HepG2 (cell line): ENCODE measurements at places on chromosomes 16 and 17. TPM values are rescaled to one million over a fixed set of nuclear protein-coding genes. Genes with fewer than 3 reads are reported as not detected.

- DNase-seq: no peak
These were observed 180.5 kb downstream of the ZNF423 start for GRCh38 chr16:49675413-49675812.

DNA sequence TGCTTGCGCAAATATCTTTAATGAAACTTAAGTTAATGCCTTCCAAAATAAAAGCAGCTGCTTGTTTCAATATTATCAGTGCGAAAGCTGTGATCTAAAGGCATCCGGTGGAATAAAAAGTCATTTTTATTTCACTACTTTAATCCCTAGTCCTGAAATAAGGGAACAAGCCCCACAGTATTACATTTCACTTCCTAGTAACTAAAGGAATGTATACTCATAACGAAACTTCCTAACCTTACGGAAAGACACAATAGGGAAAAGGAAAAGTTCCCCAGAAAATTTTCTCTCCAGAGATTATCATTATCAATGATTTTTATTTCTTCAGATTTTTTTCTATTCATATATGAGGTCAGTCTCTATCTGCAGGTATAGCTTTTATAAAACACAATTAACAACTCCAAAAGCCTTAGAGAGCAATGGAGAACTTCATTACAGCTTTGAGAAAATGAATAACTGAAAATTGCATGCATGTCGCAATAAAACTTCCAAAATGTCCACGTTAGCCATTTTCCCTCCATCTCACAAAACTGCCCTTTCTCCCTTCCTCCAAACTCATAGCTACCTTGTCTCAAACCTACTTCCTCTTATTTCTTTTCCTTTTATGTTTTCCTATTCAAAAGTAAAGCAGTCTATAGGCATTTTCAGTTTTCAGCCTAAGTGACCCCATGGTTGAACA is 154.3 kb upstream of the MED13 start:
- DNase-seq: no peak

DNA sequence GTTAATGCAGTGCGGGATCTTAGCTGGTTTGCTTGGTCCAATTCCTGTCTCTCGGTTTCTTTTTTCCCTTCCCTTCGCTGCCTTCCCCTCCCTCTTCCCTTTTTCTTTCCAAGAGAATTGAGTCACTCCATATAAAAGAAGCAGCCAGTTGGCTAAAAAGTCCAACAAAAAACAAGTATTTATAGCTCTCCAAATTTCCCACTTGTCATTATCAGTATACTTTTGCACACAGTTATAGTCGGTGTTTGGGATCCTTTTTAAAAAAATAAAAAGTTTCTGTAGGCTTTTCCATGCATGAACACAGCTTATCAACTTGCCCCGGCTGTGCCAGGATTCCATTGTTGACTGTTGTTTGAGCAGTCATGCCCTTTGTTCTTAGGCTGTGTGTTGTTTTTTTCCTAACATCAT is 24.9 kb downstream of the HMOX2 start:
- peak; percentile 41 for DNase-seq

- no peak for DNase-seq
These were observed 85.1 kb upstream of the TBX2 start for GRCh38 chr17:61314368-61315078.

GRCh38 chr17:69870091-69870530 is 204.9 kb upstream of the KCNJ16 start:
- DNase-seq: no peak

DNA sequence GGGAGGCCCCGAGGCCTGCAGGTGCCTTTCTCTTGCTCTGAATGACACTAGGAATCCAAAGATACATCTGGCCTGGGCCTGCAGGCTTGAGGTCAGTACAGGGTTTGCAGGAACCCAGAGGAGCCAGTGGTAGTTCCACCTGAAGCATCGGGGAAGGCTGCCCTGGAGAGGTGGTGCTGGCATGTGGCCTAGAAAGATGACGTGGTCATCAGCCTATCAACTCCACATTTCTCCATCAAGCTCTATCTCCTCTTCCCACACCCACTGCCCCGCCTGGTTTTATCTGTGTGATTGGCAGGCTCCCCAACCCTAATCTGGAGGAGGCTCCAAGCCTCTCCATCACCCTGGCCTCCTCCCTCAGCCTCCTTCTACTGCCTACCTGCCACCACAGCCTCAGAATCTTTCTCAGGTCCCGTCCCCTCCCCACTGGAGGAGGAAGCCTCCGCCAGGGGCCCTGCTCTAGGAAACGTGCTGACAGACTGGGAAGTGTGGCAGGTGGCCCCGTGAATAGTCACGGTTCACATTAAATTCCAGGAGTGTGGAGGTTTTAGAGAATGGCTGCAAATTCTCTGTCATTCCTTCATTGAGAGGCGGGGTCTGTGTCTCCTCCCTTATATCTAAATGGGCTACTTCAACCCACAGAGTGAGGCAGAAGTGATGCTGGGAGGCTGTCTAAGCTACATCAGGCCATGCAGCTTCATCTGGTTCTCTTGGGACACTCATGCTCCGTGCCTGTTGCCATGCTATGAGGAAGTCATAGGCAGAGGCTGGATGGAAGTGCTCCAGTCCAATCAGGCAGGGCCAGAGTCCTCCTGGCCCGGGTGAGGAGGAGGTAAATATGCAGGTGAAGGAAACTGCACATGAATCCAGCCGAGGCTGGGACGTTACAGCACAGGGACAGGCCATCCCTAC is 11.4 kb upstream of the MAP2K3 start:
- DNase-seq: no peak

- peak; percentile 84 for DNase-seq
These were observed 6.3 kb downstream of the UBE2O start for GRCh38 chr17:76446449-76447231.

DNA sequence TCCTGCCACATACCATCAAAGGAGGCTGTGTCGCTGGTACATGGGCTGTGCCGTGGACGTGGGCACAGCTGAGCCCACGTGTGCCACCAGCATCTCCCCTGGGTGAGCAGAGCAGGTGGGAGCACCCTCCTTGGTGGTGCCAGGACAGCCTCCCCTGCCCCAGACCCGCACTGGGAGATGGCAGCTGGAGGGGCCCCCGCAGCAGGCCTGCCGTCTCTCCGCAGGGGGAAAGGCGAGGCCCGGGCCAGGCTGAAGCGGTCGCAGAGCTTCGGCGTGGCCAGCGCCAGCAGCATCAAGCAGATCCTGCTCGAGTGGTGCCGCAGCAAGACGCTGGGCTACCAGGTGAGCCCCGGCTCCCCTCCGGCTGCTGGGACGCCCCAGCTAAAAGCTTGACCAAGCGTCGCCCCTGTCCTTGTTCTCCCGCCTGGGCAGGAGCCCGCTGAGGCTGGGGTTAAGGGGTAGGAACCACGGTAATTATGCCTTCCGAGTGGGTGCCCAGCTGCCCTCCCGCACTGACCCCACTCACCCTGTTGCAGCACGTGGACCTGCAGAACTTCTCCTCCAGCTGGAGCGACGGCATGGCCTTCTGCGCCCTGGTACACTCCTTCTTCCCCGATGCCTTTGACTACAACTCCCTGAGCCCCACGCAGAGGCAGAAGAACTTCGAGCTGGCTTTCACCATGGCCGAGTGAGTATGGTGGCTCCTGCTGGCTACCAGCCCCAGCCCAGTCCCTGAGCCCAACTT is 12.5 kb downstream of the SMTNL2 start:
- no peak for DNase-seq

GRCh38 chr16:9845661-9846361 is 336.4 kb downstream of the GRIN2A start:
- no peak for DNase-seq

- no peak for DNase-seq
These were observed 17.7 kb upstream of the ADCY9 start for GRCh38 chr16:4133897-4134372.

GRCh38 chr17:73365301-73365874 is 53.6 kb upstream of the CDC42EP4 start:
- DNase-seq: no peak

DNA sequence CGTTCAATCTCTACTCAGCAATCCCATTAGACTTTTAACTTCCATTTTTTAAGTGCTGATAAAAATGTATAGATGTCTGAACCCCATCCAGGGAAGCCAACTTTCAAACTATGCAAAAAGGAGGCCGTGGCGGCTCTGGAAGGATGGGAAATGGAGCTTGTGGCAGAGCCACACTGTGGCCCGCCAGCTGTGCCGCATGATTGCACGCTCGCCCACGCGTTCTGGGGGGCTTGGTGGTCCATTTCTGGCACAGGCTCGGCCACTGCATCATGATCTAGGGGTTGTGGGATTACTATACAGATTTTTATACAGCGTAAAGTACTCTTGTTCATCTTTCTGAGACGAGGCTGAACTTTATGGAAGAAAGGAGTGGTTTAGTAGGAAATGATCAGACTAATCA is 57.6 kb downstream of the FOXL1 start:
- DNase-seq: no peak

NACA2 gene
- 0.56 TPM in 1 of 2 replicates, not detected in the other for total RNA-seq
